Brain microvascular endothelial cell (primary cell): ENCODE measurements at places on chromosomes 3 and 15.
A peak's percentile ranks its signal among the peaks of the same experiment; 100 is the strongest.

DNA sequence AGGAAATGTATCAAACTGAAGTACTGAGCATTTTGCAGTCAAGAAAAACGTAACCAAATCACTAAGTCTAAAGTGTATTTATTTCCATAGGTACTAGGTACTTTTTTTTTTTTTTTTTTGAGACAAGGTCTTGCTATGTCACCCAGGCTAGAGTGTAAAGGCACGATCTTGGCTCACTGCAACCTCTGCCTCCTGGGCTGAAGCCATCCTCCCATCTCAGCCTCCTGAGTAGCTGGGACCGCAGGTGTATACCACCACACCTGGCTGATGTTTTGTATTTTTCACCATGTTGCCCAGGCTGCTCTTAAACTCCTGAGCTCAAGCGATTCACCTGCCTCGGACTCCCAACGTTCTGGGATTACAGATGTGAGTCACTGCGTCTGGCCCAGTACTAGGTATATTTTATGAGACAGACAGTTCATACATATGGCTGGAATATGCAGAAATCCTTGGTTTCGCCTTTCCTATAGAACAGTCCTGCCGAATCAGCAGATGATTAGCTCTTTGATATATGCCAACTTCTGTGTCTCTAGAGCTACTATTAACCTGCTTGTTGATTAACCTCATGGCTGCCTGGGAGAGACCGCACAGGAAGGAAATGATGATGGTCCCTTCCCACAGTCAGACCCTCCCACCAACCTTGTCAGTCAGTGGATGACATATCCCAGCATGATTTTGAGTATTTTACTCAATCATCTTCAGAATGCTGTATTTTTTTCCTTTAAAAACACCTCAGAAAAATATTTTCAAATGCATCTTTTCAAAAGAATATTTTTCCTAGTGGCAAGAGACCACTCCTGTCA lies 32.3 kb downstream of the TMOD3 start:
- no peak for DNase-seq

- no peak for DNase-seq
Observed at GRCh38 chr3:17290894-17291293, 406.1 kb downstream of the PLCL2 start.

DNA sequence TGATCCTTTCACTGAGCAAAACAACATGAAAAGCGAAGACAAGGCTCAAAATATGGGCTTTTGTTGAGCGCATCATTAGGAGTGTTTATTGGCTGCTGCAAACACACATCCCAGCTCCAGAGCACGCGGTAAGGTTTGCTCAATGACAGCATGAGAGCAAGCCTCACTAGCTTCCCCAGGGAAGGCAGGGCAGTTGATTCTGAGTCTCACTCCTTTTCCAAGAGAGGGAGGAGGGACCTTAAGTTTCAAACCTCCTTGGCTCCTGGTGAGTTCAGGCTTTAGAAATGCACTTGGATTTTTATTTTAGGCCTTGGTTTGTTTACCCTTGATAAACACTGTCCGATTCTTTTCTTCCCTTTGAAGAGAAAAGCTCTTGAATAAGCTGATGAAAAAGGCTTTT lies 69.1 kb upstream of the CACNA2D3 start:
- no peak for DNase-seq

GRCh38 chr3:100833483-100833882 lies 124.2 kb downstream of the TFG start:
- no peak for DNase-seq

GRCh38 chr15:67685008-67685599 lies 140.2 kb upstream of the SKOR1 start:
- no peak for DNase-seq

DNA sequence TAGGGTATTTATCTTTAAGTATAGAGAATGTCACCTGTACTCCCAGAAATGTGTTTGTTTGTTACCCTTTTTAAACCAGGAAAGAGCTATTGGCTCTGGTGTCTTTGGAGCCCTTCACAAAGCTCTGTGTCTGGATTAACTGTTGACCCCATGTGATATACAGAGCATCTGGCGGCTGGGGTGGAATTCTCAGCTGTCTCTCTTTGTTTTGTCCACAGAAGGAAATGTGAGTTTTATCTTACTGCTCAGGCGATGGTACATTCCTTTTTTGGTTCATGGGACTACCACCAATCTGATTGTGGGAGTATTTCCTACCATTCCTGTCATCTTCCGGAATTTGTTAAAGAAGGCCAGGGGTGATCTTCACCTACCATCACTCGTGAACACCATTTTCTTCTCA lies 120.3 kb downstream of the AKAP13 start:
- peak; percentile 31 for DNase-seq

DNA sequence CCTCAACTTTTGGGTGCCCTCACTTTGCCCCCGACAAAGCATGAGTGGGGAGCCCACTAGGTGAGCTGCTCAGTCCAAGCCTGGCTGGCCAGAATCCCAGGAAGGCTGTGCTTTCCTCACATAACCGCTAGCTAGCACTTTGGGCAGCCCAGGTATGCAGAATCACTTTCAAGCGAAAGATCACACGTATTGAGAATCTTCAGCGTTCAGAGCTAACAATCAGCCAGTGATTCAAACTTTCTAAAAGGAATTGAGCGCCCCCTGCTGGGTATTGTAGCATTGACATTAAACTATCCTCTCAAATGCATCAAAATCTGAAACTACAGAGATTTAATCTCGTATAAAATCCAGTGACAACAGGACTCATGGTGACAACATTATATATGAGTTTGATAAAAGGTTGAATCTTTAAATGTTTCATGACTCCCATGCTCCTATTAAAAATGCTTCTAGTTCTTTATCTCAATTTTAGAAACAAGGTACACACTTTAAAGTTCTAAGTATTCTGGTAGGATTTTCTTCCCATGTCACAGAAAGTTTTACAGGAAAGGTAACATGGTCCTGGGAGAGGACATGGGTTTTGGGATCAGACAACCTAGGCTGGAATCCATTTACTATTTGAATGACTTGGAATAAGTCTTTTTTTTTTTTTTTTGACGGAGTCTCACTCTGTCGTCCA lies 11.8 kb downstream of the ANAPC13 start:
- DNase-seq: peak; percentile 84

DNA sequence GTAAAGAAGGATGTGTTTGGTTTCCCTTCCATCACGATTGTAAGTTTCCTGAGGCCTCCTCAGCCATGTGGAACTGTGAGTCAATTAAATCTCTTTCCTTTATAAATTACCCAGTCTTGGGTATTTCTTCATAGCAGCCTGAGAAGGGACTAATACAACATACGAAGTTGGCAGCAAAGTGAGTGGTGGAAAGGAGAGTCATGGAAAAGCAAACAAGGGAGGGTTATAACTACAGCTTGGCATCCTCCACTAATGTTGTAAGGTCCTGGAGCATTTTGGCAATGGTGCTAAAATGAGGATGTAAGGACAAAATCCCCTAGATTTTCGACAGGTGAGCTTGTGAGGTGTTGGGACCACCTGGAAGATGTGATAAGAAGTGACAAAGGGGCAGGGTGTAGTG lies 5.8 kb upstream of the TMEM41A start:
- DNase-seq: no peak

DNA sequence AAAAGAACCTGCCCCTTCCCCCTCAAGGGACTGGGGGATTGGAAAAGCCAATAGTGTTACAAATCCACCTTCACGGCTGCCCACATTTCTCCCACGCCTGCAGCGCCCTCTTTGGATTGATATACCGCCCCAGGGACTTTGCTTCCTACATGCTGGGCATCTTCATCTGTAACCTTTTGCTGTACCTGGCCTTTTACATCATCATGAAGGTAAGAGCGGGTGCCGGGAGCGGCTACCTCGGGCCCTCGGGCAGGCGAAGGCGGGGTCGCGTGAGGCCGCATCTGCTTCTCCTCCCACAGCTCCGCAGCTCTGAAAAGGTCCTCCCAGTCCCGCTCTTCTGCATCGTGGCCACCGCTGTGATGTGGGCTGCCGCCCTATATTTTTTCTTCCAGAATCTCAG lies 73.1 kb downstream of the USF3 start:
- DNase-seq: no peak

GRCh38 chr15:90436952-90437351 lies 48.9 kb downstream of the IQGAP1 start:
- DNase-seq: no peak

- no peak for DNase-seq
Observed at GRCh38 chr15:36884518-36884875, 215.9 kb downstream of the MEIS2 start.

GRCh38 chr3:62567097-62568021 lies 194.0 kb upstream of the FEZF2 start:
- peak; percentile 52 for DNase-seq

- DNase-seq: peak; percentile 57
Observed at GRCh38 chr3:30408105-30408557, 198.3 kb upstream of the TGFBR2 start.
